ENCODE measurements at places on chromosomes 4 and X.

- DNase-seq: no peak
These were observed 22.5 kb downstream of the C4orf46 start for GRCh38 chr4:158649111-158649680.

DNA sequence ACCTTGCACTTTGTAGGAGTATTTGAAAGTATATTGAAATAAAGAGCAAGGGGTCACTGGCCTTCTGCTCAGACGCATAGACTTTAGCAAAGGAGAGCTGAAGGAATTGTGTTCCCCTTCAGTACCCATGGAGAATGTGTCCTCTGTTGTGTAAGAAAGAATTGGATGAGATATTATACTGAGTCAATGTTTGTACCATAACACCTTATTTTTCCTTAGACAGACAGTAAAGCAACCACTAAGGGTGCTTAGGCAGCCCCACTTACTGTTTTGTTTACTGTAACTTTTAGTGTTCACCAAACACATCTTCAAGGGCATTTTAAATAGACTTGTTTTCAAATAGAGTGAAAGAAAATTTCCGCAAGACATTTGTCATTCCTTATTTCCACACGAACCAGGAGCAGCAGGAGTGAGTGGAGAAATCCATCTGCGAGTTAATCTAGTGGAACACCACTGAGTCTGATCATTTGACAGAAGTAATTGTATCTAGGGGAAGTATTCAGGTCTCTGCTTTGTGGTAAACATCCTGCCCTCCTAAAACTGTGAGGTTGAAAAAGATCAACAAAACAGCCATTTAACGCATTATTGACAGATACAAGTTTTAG is 89.5 kb downstream of the SLIT2 start:
- DNase-seq: no peak

DNA sequence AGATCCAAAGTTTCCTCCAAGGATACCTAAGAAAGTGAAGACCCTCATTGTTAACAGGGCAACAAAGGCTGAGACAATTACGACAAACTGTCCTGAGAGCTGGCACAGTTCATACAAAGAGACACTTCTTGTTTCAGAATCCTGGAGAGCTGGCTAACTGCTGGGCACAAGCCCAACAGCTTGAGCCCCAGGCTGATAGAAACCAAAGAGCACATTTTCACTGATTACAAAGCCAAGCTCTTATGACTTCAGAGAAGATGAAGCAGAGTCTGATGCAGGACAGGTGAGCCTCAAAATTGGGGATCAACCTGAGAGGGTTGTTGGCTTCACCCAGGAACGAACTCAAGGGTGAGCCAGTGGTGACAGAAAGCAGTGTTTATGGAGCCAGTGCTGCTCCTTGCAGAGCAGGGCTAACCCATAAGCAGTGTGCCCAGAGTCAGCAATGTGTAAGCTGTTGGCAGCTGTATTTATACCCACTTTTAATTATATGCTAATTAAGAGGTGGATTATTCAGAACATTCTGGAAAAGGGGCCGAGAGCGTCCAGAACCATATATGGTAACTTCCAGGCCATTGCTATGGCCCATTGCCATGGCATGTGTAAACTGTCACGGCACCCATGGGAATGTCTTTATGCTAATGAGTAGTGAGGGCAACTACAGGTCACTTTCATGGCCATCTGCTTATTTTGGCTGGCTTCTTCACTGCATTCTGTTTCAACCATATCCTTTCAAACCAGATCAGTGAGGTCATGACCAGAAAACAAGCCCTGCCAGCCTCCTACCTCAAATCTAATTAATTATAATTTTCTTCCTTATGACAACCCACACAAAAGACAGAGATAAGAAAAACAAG is 183.7 kb downstream of the EVC2 start:
- peak; percentile 27 for DNase-seq

DNA sequence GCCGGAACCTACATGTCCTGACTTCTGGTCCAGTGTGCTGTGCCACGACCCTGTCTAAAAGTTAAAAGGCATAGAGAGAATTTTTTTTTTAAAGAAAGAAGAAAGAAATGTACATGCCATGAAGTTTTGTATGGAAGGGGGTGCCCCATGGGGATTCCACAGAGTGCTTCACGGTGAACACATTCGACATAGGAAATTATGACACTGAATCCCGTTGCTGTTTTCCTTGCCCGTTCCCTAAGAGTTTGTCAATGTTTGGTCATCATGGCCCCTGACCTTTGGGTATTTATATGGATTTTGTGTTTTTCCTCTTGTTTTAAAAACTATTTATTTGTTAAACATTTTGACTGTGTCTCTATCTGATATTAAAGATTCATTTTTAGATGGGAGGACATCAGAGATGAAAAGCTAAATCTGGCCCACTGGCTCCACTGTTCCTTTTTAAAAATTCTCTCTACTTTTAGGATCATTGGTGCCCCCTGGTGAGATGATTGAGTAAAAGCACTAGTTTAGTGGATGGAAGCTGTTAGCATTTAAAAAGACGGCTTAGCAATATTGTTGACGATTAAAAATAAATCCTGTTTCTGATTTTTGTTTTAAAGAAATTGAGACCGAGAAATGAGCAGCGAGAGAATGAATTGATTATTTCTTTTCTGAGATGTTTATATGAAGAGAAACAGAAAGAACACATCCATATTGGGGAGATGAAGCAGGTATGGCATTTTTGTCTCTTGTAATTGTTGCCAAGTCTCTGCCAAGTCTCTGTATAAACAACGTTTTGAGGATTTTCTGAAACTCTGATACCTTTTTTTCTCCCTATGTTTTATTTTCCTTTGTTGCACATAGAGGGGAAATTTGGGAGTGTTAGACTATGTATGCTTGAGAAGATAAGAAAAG is 75.0 kb downstream of the PTTG2 start:
- peak; percentile 22 for DNase-seq

DNA sequence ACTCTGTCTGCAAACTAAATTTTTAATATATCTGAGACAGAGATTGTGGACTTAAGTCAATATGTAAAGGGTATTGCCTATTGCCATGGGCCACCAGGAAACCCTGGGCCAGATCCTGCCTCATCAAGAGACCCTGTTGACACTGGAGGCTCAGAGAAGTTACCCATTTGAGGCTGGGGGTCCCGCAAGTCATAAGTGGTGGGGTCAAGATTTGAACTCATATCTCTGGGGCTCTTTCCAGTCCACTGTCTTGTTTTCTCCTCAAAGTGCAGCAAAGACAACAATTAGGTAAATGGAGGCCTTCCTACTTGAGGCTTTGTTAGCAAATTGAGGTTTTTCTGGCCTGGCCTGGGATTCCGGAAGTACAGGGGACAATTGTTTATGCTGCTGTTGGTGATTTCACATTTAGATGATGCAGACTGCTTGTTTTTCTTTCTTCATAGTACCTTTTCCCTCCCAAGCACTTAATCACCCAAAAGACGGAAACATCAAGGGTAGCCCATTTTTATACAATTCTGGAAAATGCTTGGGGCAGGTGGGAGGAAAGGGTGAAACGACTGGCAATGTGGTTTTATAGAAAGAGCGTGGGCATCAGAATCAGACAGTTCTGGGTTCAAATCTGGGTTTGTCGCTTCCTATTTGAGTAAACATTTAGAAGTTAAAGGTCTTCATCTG is 160.0 kb downstream of the SMIM20 start:
- no peak for DNase-seq

DNA sequence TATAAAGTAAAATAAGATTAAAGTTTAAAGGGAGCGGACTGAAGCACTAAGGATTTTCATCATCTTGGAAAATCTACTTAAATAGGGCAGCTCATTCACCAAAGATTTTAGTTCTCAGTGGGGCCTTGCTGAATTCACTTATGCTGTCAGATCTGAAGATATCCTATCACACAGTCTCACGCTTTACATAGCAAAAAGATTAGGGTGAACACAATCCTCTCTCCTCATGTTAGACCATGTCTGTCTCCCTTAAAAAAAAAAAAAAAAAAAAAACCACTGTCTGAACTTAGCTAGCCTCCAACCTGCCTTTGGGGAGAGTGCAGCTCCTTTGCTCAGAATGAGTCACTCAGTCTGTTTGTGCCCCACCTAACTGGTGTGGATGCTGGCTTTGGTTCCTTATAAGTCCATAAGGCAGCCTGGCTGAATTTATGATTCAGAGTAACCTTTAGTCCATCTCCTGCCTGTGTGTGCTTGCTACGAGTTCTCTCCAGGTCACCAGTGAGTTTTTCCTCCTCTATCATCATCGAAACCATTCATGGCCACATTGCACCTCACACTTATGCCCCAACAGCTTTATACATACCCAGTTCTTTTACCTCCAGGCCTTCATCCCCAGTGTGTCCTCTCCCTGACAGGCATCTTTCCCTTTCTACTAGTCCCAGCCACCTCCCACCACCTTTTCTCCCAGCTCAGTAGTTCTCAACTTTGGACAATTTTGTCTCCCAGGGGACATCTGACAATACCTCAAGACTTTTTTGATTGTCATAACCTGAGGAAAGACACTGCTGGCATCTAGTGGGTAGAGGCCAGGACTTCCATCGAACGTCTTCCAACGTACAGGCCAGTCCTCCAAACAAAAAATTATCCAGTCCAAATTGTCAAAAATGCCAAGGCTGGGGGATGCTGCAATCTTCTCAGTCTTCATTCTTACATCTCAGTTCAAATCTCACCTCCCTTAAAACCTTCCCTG is 220.7 kb upstream of the EMCN start:
- peak; percentile 75 for DNase-seq

DNA sequence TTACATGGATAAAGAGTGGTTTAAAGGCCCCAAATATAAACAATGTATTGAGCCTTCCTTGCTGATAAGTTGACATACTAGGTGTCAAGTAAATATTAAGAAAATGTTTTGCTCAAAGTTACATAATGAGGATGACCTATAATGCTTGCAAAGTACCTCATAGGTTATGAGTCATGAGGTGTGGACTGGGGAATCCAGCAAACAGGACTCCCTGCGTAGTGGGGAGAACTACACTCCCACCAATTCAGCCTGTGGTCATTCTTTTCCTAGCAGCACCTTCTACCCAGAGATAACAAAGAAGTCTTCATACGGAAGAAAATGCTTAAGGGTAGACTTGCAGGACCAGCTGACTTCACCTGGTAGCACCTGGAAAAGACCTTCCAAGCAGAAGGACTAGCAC is 418.9 kb upstream of the CPEB2 start:
- DNase-seq: no peak

- no peak for DNase-seq
These were observed 35.0 kb upstream of the SLC4A4 start for GRCh38 chr4:71303850-71304249.

- no peak for DNase-seq
These were observed 8.0 kb downstream of the LGI2 start for GRCh38 chr4:25022766-25023165.
